ENCODE measurements at places on chromosomes 7 and 10.

DNA sequence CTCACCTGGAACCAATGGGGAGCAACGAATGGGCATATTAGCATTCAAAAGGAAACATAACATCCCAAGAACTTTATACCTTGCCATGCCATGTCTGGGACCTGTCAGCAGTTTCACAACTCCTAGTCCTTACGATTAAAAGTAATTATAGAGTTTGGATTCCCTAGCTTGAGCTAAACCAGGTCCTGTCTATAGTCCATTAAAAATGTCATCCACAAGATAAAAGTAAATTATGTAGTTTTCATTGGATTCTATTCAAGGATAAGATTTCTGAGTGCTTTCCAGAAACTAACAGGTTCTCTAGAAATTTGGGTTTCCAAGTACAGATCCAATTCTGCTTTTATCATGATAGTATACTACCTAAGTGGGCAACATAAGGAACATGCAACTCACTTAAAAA lies 163.6 kb upstream of the PTN start:
- no peak for DNase-seq

GRCh38 chr7:151814400-151815009 lies 62.4 kb downstream of the PRKAG2 start:
- DNase-seq: no peak

- DNase-seq: no peak
These were observed 62.6 kb upstream of the SFMBT2 start for GRCh38 chr10:7473474-7473873.

DNA sequence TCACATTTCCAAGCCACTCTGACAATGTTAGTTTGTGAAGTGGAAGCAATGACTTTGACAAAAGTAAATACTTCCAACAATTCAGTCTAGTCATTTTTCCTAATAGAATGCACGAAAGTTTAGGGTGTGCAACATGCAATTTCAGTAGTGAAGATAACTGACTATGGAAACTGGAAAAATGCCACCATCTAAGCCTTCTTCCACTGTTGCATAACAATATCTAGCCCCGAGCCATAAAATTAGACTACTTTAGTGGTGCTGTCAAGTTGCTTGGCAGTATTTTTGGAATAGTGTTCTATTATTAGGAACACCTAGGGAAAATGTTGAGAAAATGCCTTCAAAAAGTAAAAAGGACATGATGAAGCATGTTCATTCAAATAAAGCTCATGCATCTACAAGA lies 17.9 kb downstream of the SEMA3A start:
- no peak for DNase-seq

DNA sequence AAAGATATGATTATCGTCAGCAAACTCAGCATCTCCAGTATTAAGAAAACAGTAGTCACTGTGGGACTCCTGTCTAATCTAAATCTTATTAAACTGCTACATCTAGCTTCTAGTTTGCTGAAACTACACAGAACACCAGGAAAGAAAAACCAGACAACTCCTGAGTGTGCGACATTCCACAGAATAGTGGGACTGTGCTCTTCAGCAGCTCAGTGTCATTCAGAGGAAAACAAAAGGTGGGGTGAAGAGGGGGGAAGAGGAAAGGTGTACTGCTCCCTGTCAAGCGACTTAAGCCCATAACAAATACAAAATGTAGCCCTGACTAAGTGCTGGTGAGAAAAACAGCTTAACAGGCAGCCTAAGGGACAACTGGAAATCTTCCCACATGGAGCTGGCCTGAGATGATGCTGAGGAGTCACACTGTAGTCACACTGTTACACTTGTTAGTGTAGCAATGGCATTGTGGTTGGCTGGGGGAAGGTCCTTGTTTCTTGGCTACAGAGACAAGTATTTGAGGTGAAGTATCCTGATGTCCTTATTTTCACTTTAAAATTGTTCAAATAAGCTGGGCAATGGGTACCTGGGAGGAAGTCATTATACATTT lies 135.5 kb downstream of the USP6NL start:
- DNase-seq: no peak

- DNase-seq: no peak
These were observed 51.3 kb upstream of the STEAP4 start for GRCh38 chr7:88357781-88358525.

- no peak for DNase-seq
These were observed 34.8 kb downstream of the VKORC1L1 start for GRCh38 chr7:65907501-65908198.

DNA sequence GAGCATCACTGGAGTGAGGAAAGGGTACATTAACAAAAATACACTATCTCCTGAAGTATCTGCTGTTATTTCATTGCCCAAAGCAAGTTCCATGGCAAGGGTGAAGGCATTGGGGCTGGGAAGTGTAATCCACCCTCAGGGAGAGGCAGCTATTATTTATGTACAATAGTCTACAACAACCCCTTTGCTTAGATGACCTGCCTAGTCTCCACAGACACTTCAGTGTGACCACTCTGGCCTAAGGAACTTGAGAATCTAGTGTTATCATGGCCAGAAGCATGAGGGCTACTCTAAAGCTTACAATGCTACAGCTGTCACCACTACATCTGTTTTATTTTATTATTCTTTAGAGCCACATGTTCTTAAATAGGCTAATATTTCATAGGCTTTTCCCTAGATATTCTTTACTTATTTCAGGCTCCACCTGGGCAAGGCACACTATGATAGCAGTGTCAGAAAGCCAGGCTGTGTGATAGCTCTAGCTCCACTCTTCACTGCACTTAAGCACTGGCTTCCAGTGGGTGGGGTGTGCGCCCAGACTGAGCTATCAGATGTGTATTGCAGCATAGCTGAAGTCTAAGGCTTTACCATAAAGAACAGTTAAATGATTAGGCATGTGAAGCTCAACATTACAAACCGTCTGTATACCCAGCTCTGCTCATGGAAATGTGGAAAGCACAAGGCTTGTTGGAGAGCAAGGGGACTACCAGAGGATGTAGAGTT lies 117.0 kb upstream of the CCDC6 start:
- no peak for DNase-seq

Data from activated T-helper 9 cell treated with anti-CD3 and anti-CD28 coated beads, Interleukin-2, amount 50 U/mL, for 16 hours (primary cell).